Activated CD8-positive, alpha-beta memory T cell treated with anti-CD3 and anti-CD28 coated beads for 1 hour (primary cell): ENCODE measurements at places on chromosomes 11 and 22.

- no peak for DNase-seq
Observed at GRCh38 chr11:125662689-125663088, 18.0 kb downstream of the ACRV1 start.

GRCh38 chr11:57424137-57424791, 2.7 kb downstream of the SLC43A3 start:
- no peak for DNase-seq

DNA sequence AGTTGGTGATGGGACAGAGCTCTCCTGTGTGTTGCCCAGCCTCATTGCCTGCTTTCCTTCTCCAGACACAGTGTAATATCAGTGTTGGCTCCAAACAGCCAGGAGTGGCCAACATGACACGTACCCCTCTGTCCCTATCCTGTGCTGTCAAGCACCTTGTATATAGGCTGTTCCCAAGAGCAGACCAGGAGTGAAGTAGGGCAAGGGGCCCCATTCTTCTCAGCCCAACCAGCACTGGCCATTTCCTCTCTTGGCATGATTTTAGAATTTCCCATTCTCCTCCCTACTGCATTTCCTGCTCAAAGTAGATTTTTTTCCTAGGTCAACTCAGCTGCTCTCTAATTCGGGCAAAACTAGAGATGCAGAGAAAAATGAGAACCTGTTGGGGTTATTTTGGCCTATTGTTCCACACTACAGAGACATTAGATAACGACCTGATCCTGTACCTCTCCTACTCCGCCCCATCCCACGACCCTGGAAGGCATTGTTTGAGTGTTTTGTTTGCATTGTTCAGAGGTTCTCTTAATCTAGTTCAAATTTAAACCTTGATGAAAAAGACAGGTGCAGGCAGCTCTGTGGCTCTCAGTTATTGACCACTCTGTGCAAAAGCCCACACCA, 95.6 kb downstream of the RASSF10 start:
- no peak for DNase-seq

DNA sequence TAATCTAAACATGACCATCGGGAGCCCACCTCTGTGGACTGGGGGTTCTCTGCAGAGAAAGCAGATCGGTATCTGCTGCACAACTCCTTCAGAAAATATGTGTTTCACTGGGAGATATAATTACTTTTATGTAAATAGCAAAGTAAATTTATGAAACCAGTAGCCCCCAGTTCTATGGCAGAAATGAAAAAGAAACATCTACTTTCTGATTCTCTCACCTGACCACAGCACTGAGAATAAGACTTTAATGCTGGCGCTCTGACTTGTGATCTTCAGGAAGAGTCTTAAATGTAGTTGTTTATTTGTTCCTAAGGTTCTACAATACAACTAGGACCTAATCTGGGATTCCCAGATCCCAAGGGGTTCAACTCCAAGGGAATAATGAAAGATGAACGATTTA, 518.0 kb downstream of the DLG2 start:
- DNase-seq, result no peak

GRCh38 chr11:65497141-65498041, 1.5 kb upstream of the MALAT1 start:
- peak; percentile 98 for DNase-seq

DNA sequence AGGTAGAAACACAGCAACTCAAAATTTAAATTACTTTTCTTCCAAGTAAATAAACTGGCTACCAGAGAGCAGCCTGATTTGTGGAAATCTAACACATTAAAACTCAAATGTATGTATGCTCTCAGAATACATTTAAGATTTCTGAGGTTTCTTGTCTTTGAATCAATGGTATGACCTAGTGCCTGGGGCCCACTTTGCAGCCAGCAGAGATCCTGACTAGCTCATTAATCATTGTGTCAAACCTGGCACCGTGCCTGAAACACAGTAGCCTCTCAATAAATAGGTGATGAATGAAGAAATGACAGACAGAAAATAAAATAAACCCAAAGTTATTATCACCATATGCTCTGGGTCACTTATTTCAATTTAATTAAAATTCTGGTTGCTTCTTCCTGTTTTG, 176.2 kb upstream of the FAT3 start:
- no peak for DNase-seq
